ENCODE measurements at places on chromosomes 3 and 15.

- no peak for DNase-seq
Observed at GRCh38 chr15:58495891-58496408, 64.2 kb downstream of the LIPC start.

DNA sequence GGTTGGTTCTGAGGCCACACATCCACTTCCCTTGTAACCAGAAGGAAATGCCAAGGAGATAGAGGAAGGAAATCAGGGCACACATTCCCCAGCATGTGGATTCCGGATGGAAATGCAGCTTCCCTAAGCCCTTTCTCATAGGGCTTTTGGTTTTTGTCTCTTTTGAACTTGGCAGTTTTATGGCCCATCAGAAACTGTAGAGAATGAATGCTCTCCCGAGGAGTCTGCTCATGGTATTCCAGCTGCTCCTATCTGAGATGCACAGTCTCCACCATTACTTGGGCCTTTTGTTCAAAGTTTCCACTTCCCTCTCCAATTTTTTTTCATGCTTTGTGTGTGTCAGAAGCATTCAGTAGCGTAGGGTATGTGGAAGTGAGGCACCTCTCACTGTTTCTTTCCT, 21.2 kb downstream of the XYLB start:
- DNase-seq, result no peak

DNA sequence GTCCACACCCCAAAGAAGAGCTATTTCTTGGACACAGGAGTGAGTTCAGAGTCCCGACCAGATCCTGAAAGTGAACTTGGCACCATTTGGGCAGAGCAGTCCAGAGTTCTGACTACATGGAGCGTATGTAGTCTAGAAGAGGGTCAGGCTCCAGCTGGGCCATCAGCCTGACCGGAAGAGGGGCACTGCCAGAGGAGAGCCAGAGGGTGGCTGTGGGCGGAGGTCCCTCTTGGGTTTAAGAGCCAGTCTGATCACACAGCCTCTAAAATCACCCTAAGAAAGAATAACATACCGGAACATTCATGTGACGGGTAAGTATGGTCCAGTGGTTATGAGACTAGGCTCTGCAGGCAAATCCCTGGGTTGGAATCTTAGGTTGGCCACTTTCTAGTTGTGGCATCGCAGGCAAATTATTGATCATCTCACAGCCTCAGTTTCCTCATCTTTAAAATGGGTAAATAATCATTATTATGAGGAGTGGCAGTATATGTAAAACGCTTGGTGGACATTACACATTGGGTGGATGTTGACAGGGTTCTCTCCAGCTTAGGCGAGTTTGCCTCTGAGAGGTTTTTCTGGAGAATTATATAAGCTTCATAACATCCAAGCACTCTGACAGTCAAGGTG, 2.1 kb upstream of the RAP2B start:
- DNase-seq, result no peak

- no peak for DNase-seq
Observed at GRCh38 chr3:11717301-11717700, 73.6 kb upstream of the VGLL4 start.

DNA sequence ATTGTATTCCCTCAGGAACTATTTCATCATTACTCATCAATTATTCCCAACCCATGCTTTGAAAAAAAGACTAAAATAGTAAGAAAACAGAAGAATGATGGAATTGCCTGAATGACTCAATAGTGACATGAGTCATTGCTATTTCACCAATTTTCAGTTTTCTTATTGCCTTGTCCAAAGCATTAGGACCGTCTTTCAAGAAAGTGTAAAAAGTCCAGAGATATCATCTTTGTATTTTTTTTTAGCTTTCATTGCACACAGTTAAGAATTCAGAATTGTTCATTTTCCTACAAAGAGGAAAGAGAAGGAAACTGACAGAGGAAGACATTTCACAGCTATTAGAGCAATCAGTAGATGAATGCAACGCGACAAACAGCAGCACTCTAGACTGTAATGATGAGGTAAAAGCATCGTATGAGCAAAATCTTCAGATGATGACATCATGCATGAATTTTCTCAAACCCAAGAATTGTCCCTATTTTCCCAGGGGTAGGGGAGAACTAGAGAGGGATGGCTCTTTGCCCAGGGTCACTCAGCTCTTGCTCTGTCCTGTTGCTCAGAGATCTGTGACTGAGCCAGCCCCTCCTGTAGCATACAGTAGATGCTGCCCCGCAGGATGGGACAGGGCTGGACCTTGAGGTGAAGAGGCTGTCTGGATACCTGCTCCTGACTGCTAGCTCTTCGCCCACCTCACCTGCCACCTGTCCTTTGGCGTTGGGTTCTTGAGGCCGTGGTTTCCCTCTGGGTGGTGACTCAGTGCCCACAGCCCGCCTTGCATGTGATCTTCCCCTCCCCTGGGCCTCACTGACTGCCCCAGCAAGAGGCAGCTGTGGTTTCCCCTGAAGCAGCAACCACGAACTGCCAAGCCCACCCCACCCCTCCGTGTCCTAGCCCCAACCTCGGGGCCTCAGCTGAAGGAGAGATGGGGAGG, 84.8 kb downstream of the PPCDC start:
- DNase-seq, result no peak

DNA sequence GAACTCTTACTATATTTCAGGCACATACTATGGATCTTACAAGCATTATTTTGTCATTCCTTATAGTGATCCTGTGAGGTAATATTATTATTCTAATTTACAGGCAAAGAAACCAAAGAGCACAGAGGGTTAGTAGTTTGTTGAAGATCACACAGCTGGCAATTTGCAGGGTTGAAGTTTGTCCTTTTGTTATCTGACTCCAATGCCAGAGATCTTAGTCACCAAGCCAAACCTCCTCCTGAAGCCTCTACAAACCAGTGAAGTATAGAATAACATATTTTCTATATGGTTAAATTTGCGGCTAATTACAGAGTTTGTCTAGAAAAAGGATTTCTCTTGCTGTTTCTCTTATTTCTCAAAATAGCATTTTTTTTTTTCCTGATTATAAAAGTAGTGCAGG, 11.2 kb downstream of the ISLR2 start:
- DNase-seq, result no peak

GRCh38 chr3:28018925-28019718, 222.3 kb upstream of the CMC1 start:
- DNase-seq, result no peak

- DNase-seq, result no peak
Observed at GRCh38 chr3:115808816-115809215, 185.5 kb downstream of the GAP43 start.

- DNase-seq, result peak; percentile 76
Observed at GRCh38 chr15:101258238-101259144, 6.6 kb upstream of the CHSY1 start.

GRCh38 chr15:71564217-71564616, 246.1 kb upstream of the NR2E3 start:
- no peak for DNase-seq

DNA sequence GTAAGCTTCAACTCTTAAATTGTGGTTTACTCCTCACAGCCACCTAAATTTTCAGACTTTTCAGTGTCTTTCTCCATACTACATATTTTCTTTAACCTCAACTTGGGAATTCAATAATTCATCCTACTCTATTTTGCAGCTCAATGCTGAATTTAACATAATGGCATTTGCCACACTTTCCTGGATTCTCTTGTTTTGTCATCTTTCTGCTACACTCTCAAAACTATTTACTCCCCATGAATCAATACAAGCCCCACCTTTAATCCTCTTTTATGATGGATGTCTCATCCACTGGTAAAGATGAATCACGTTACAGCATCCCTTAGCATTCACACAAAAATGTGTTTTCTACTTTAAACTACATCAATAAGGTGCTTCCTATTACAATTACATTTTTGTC, 19.6 kb upstream of the CHMP2B start:
- no peak for DNase-seq

GRCh38 chr3:149186219-149186618, 35.4 kb downstream of the CP start:
- no peak for DNase-seq

GRCh38 chr3:129310111-129311011, 31.7 kb downstream of the HMCES start:
- DNase-seq, result no peak

- DNase-seq, result no peak
Observed at GRCh38 chr3:128192131-128192530, 38.9 kb downstream of the EEFSEC start.

GRCh38 chr3:136559896-136560295, 192.3 kb downstream of the STAG1 start:
- no peak for DNase-seq

DNA sequence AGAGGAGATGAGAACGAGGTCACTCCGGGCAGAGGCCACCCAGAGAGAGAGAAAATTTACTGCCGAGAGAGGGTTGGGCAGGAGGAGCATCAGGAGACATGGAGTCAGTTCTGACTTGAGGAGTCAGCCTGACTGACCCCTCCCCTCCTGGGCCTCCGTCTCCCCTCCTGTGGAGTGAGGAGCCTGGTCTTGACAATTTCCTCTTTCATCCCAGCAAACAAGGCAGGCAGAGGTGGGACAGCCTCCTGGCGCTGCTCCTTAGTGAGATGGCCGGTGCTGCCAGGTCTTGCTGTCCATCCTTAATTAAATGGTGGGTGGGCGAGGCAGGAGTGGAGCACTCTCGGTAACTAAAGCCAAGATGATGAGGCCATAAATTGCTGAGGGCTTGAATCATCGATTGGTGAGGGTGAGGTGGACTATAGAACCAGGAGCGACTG, 60.6 kb downstream of the CYP11A1 start:
- no peak for DNase-seq

DNA sequence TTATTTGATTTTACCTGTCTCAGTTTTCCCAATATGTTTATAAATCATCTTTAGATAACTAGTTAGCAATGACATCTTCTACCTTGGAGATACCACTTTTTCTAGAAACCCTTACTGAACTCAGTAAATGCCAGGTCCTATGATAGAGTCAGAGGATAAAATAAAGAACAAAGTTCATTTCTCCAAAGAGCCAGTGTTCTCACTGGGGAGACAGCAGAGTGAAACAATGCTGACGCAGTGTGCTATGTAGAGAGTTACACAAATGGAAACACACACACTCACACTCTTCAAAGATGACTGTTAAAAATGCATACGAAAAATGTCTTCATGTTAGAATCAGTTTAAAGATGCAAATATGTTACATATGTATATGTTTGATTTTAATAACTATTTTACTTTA, 111.3 kb downstream of the PIK3R4 start:
- DNase-seq, result no peak

GRCh38 chr3:69745505-69745904, 6.2 kb downstream of the MITF start:
- no peak for DNase-seq

DNA sequence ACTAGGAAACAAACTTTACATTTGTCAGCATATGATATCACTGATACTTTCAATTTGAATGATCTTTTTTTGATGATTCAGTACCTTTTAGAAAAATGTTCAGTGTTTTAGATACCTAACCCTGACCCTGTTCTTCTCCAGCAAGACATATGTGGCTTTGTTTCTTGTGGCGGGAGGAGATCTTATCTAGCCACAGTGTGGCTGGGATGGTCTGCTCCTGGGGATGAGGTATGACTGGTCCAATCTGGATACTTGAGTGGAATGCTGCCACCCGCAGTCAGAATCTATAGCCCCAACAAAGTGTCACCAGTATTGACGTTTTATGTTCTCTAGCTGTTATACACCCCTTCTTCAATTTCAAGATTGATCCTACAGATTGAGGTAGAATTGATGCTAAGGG, 439.0 kb upstream of the GOLIM4 start:
- no peak for DNase-seq
